ENCODE measurements at places on chromosomes 4 and X.

GRCh38 chr4:187504974-187505797 is 490.4 kb upstream of the ZFP42 start:
- DNase-seq: no peak

- DNase-seq: no peak
These were observed 124.1 kb upstream of the PDHA2 start for GRCh38 chr4:95715830-95716229.

DNA sequence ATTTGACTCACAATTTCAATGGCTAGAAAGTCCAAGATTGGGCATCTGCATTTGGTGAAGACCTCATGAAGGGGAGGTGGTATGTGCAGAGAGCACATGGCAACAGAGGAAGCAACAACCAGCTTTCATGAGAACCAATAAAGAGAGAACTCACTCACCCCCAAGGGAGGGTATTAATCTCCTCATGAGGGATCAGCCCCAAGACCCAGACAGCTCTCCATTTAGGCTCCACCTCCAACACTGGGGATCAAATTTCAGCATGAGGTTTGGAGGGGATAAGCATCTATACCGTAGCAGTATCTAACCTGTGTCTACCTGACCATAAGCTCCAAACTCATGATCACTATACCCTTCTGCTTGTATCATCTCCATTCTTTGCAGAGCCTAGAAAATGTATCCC is 9.3 kb upstream of the TBC1D19 start:
- DNase-seq: no peak

DNA sequence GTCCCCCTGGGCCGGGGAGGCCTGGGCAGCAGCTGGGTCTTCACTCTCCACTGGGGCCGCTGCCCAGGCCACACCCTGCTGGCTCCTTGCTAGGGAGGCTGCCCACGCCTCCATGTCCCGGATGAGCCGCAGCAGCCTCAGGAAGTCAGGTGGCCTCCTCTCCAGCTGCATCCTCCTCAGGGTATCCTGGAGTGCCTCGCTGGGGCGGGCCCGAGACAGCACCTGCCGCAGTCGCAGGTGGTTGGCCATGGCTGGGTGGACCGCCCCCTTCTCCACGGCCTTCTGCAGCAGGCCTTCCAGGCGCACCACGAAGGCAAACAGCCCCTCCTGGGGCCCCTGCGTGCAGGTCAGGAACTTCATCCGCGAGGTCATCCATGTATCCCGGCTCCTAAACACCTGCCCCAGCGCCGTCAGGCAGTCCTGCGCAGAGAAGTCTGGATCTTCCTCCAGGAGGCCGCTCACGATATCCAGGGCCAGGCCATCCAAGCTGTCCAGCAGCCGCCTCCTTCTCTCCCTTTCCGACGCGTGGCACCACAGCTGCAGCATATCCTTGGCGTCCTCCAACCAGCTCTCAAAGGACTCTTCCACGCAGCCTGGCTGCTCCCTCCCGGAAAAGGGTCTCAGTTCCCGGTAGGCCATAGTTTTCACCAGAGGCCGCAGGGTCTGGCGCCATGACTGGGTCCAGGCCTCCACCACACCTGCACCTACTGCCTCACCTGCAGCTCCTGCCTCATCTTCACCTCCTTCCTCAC is 2.1 kb downstream of the PNMA6F start:
- no peak for DNase-seq

- no peak for DNase-seq
These were observed 840 bp downstream of the GUF1 start for GRCh38 chr4:44679060-44679459.

GRCh38 chr4:168877511-168878491 is 132.3 kb downstream of the CBR4 start:
- DNase-seq: no peak

DNA sequence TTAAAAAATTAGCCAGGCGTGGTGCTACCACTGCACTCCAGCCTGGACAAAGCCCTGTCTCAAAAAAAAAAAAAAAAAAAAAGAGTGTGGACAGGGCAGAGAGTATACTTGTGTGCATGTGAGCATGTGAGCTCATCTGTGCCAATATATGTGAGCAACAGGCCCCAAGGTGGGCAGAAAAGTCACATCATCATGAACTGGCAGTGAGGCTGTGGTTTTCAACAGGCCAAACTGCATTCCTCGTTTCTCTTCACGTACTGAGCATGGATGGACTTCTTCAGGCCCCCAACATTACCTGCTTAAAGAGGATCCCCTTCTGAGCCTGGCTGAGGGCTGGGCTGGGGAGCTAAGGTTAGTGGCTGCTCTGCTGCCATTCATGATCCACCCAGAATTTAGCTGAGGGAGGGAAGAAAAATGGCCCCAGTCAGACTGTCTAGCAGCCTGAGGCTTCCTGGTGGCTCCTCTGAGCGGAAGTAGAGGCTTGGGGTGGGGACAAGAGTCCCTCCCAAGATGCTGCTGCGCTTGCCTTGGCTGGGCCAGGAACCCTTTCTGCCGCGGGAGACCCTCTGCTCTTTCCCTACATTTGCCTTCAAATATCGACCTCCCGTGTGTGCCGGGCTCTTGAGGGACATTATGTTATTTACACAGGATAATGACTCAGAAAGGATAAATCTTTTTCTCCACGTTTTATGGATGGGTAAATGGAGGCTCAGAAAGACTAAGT is 55.0 kb downstream of the DIPK2B start:
- no peak for DNase-seq

GRCh38 chr4:5488413-5488812 is 219.9 kb downstream of the EVC2 start:
- DNase-seq: no peak

DNA sequence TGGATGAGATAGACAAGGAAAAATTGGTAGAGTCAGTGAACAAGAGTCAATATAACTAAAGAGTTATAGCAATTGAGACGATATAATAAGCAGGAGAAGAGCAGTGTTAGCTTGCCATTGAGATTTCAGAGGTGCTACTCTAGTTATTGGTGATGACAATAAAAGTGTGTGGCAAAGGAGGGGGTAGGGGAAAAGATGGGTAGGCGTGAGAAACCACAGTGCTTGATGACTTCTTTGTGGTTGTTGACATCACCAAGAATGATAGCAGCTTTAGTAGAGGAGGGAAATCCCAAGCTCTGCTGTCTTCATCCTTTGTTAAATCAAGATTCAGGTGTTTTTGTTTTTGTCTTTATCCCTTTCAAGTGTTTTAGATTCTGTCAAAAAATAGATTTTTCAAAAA is 179.9 kb upstream of the PPP3CA start:
- DNase-seq: no peak

- DNase-seq: no peak
These were observed 18.8 kb upstream of the IQSEC2 start for GRCh38 chrX:53300157-53300556.

DNA sequence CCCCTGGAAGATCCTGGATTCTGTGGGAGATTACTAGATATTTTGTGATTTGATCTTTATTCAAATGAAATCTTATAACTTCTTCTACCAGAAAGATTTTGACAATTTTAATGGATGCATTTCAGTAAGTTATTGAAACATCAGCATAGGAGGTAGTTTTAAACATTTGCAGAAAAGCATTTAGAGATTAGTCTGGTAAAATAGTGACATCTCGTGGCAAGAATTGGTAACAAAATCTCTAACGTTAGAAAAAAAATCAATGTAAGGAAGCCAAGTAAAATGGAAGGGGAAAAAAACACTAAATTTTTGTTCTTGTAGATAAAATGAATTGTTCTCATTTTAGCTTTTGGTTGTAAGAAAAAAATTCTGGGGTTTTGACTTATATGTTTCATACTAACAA is 73.3 kb downstream of the TASL start:
- DNase-seq: peak; percentile 22

DNA sequence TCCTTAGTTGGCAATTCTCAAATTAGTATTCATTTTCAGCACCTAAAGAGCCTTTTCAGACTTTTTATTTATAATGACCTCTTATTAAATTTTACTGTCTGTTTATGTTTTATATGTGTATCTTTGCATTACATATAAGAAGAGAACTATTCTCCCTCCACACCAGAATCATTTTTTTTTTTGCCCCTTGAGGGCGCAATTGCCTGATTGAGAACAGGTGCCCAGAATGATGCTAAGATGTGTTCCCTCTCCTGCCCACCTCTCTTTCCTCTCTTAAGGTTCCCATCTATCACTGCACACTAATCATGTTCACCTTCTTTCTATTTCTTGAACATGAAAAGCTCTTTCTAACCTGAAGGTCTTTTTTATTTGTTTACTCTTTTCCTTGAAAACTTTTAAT is 44.2 kb upstream of the ADAM29 start:
- peak; percentile 15 for DNase-seq

GRCh38 chr4:179307297-179308136 is 1865.3 kb upstream of the AGA start:
- no peak for DNase-seq

- no peak for DNase-seq
These were observed 133.4 kb upstream of the TTC29 start for GRCh38 chr4:147078875-147079658.

- DNase-seq: no peak
These were observed 54.4 kb upstream of the CLNK start for GRCh38 chr4:10738826-10739489.

- DNase-seq: no peak
These were observed 24.3 kb downstream of the PDE5A start for GRCh38 chr4:119604266-119604665.

GRCh38 chr4:21856754-21857153 is 91.8 kb downstream of the KCNIP4 start:
- DNase-seq: no peak

GRCh38 chr4:55004831-55005230 is 120.6 kb downstream of the KDR start:
- DNase-seq: no peak

DNA sequence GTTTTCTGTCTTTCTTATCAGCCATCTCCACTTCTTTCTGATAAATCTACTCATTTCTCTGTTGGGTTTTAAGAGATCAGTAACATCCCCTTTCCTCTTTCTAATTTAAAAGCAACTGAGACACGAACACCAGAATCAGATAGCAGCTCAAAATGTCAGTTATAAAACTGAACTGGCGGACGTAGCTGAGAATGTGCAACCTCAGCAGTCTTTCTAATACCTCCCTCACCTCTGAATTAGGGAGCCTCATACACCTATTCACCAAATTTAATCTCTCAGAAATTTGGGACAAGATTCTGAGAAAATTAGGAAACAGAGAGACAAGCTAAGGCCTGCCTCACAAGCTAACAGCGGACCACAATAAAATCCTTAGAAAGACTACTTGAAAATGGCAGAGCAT is 52.0 kb upstream of the ACSL4 start:
- DNase-seq: no peak

GRCh38 chrX:72572248-72573157 is at the start of gene HDAC8:
TSS of gene HDAC8 (minus strand) at chrX:72572843. CDS start at chrX:72572761, 82 bp downstream.
- peak; percentile 98 for DNase-seq

DNA sequence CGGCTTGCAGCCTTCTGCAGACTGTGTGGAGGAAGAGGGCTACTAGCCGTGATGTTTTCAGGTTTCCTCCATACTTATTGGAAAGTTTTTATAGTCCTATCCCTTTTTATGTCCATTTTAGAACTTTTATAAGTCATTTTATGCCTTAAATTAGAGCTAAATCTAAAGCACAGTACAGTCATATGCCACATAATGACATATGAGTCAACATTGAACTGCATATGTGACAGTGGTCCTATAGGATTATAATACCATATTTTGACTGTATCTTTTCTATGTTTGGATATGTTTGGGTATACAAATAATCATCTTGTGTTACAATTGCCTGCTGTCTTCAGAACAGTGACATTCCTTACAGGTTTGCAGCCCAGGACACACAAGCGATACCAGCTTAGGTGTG is 200.2 kb downstream of the SPRY1 start:
- DNase-seq: no peak

DNA sequence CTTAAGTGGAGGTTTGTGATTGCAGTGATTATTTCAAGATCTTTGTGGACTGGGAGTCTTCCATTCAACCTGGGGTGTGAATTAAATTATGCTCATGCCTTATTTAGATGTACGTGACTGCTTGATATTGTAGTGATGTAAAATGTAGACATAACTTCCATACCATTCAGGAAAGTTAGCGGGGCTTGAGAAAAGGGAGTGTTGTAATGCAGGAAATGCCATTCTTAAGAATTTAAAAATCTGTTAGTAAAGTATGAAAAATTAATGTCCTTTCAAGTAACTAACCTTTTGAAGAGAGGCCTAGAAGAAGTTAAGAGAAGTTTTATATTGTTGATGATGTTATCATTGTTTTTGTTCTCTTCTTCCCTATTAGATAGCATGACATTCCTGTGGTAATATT is 318.2 kb downstream of the CCSER1 start:
- DNase-seq: no peak

DNA sequence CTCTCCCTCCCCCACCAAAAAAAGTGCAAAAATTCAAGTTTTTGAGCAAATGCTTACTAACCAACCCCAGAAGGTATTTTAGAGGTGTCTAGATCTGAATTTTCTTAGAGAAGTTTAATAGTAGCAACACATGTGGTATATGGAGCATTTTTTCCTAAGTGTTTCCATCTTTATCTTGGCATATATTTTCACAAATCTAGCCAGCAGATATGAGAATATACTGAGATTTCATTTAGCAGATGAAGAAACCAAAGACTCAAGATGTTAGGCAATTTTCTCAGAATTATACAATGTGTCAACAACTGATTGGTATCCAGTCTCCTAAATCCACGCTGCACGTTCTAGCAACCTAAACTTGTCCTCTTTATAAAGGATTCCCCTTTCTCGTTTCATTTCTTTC is 245.5 kb upstream of the CXXC4 start:
- DNase-seq: no peak

DNA sequence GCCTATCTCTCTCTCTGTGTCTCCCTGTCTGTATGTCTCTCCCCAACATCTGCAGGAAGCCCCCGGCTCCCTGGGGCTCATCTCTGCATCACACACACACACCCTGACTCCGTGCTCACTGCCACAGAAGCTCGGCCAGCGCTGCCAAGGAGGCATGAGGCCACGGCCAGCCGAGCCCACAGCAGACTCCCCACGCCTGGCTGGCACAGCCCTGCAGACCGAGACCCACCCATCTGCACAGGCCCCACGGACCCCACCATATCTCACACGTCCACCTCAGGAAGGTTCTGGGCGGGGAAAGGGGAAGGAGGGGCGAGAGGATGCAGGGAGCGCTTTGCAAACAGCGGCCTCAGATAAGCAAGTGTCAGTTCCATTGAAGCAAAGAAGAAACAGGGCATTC is 28.5 kb upstream of the SLC25A6 start:
- no peak for DNase-seq

GRCh38 chr4:168615294-168616065 is 118.6 kb downstream of the PALLD start:
- DNase-seq: no peak

DNA sequence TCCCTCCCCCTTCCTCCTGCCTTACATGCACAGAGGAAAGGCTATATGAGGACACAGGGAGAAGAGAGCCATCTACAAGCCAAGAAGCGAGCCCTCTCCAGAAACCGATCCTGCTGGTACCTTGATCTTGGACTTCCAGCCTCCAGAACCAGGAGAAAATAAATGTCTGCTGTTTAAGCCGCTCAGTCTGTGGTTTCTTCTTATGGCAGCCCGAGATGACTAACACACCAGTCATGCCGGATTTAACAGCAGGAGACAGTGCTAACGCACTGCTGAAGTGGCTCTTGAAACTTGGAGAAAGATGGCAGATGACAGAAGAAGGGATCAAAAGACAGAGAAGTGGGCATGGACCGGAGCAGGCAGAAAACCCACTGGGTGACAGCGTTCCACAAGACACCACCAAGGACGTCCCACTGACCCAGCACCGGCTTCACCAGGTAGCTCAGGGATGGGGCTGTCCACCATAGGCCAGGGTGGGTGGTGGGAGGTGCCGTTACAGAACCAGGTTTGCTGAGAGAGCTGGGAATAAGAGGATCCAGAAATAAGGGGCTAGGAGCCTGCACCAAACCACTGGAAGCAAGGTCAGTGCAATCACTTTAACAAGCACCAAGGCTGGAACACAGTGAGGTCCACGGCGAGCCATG is 6.2 kb upstream of the MAN2B2 start:
- no peak for DNase-seq

Data from NCI-H2227 treated with DMSO at 0.1 percent for 48 hours (cell line).